CD4-positive, CD25-positive, alpha-beta regulatory T cell (primary cell): ENCODE measurements at places on chromosomes 2 and 18.

GRCh38 chr2:54206596-54206995 is 49.4 kb downstream of the TSPYL6 start:
- peak; percentile 31 for DNase-seq

GRCh38 chr2:155842103-155842502 is 490.4 kb downstream of the NR4A2 start:
- DNase-seq, result no peak

- no peak for DNase-seq
Observed at GRCh38 chr2:88808083-88808482, 116.6 kb downstream of the RPIA start.

DNA sequence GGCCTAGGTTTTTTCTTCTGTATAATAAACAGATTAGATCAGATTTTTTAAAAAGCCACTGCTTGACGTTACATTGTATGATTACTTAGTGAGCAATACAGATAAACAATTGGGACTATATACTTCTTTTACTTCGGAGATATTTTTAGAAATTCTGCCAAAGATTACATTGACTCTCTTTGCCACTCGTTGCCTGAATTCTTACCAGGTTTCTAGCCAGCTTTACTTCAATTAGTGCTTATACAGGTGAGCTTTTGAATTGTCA is 156.6 kb downstream of the HAUS1 start:
- no peak for DNase-seq
